ENCODE measurements at places on chromosomes 3 and 15. TPM values are rescaled to one million over a fixed set of nuclear protein-coding genes. Genes with fewer than 3 reads are reported as not detected.

DZIP1L gene
- not detected for total RNA-seq

CCDC191 gene
- total RNA-seq, result 10.5 TPM

CHRNA7 gene
- total RNA-seq, result 0.35 TPM

HDAC11 gene
- total RNA-seq, result 5.9 TPM

IL16 gene
- 309 TPM for total RNA-seq

CLASP2 gene
- total RNA-seq, result 56.3 TPM

TSEN2 gene
- 16.3 TPM for total RNA-seq

P4HTM gene
- total RNA-seq, result 79.0 TPM

GNAT1 gene
- total RNA-seq, result not detected

CCR5 gene
- total RNA-seq, result 6.0 TPM

DNAJA4 gene
- 29.0 TPM for total RNA-seq

RFT1 gene
- 26.6 TPM for total RNA-seq

PLA2G4D gene
- not detected for total RNA-seq

MAP1A gene
- 2.3 TPM for total RNA-seq

ERICH6 gene
- 0.28 TPM for total RNA-seq

MRPL3 gene
- 41.7 TPM for total RNA-seq

SNX22 gene
- 2.2 TPM for total RNA-seq

DLEC1 gene
- 17.8 TPM for total RNA-seq

ATP13A5 gene
- not detected for total RNA-seq

GRCh38 chr3:192332386-192333291 lies 394.7 kb downstream of the FGF12 start:
- no peak overlapping the region for H3K27ac ChIP-seq
- no peak for DNase-seq
- H3K4me1 ChIP-seq, result no peaks in the 10 kb centered on the region
- H3K36me3 ChIP-seq, result no peaks in the 10 kb centered on the region
- H3K27me3 ChIP-seq, result no peaks in the 10 kb centered on the region

DNA sequence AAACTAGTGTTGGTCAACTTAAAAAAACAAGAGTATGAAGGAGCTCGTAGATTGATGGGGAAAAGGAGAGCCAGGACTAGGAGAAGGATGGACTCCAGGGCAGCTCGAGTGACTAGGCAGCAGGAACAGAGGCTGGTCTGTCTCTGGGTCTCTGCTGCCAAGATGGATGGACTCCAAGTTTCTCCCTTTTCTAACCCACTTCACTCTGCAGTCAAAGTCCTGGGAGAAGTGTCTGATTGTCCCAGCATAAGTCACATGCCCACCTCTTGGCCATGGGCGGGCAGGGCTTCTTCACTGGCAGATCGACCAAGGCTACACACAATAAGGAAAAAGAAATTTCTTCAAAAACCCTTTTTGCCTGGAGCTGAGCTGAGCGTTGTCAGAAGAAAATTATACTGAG lies 9.2 kb upstream of the EPB42 start:
- H3K4me3 ChIP-seq, result no peak overlapping the region
- DNase-seq, result no peak
- H3K27me3 ChIP-seq, result peaks cover 10% of the 10 kb centered on the region
- no peaks in the 10 kb centered on the region for H3K4me1 ChIP-seq

- H3K27ac ChIP-seq, result no peak overlapping the region
- H3K4me1 ChIP-seq, result no peaks in the 10 kb centered on the region
- no peak overlapping the region for H3K4me3 ChIP-seq
- H3K27me3 ChIP-seq, result peaks cover 2% of the 10 kb centered on the region
- H3K36me3 ChIP-seq, result no peaks in the 10 kb centered on the region
- no peak for DNase-seq
Observed at GRCh38 chr15:25641762-25642161, 202.9 kb upstream of the UBE3A start.

GRCh38 chr15:77416954-77417353 lies 3.0 kb downstream of the PEAK1 start:
- no peak overlapping the region for H3K4me3 ChIP-seq
- no peak for DNase-seq
- no peaks in the 10 kb centered on the region for H3K36me3 ChIP-seq
- peaks cover 3% of the 10 kb centered on the region for H3K27me3 ChIP-seq
- H3K4me1 ChIP-seq, result peaks cover 14% of the 10 kb centered on the region

DNA sequence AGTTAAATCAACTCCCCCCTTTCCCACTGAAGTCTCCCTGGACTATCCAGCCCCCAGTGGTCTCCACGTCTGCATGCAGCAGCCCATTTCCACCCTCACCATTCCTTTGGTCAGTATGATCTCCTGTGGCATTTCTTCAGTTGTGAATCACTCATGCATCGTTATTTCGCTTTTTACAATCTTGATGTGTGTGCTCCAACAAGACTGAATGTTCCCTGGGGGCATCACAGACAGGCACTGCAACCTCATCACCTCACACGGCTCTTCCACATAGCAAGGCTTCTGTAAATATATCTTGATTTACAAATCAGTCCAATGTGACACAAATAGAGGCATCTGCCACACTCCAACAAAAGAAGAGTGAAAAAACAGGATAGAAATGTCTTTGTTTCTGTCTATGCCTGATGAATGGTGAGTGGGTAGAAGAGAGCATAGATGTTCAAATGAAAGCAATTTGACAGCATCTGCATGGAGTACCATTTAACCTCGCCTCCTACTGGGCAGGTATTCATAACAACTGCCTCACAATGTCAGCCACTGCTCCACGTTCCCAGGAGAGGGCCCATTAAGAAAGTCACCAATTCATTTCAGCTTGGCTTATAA lies 5.2 kb downstream of the HEG1 start:
- H3K27ac ChIP-seq, result peak overlapping the region; percentile 84
- no peak overlapping the region for H3K4me3 ChIP-seq
- no peak for DNase-seq
- H3K36me3 ChIP-seq, result peaks cover 6% of the 10 kb centered on the region

- H3K27me3 ChIP-seq, result no peaks in the 10 kb centered on the region
- no peaks in the 10 kb centered on the region for H3K36me3 ChIP-seq
- no peak overlapping the region for H3K4me3 ChIP-seq
- H3K4me1 ChIP-seq, result no peaks in the 10 kb centered on the region
Observed at GRCh38 chr3:39021029-39021428, 30.7 kb downstream of the SCN11A start.

DNA sequence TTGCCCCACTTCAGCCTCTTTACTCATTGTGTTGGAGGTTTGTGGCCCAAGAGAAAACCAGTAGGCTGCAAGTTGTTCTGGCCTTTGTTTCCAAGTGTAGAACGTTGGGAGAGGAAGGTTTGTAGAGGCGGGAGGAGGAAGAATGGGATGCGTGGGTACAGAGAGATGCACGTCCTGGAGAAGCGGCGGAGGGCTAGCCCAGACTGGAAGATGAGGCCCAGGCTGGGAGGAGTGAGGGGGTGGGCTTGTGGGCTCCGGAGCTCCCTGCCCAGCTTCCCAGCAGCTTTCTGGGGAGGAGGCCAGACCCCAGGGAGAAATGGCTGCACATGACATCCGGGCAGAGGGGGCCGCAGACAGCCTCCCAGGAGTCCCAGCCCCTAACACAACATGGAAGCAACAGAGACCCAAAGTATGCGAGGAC lies 5.3 kb downstream of the PLA2G4F start:
- H3K36me3 ChIP-seq, result no peaks in the 10 kb centered on the region
- no peak for DNase-seq
- no peaks in the 10 kb centered on the region for H3K4me1 ChIP-seq
- H3K27ac ChIP-seq, result no peak overlapping the region
- no peak overlapping the region for H3K4me3 ChIP-seq
- H3K27me3 ChIP-seq, result no peaks in the 10 kb centered on the region

- DNase-seq, result no peak
- no peak overlapping the region for H3K27ac ChIP-seq
- H3K27me3 ChIP-seq, result no peaks in the 10 kb centered on the region
- H3K4me3 ChIP-seq, result no peak overlapping the region
- H3K36me3 ChIP-seq, result no peaks in the 10 kb centered on the region
Observed at GRCh38 chr3:133540896-133541674, 32.4 kb upstream of the CDV3 start.

DNA sequence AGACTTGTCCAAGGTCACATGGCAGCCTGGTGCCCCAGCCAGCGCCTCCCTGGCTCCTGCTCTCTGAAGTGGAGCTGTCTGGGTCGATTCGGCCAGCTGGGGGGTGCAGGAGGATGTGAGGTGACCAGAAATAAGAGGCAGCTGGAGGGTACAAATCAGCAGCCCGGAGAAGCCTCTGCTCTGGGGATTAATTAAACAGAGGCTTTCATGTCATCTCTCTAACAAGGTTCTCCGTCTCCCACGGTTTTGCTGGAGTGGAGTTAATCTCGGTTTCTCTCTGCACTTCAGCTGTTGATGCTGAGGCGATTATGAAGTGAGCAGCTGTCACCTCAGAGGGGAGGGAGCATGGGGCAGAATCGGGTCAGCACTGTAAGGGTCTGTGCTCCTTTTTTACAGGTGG lies 236.8 kb downstream of the TLE3 start:
- no peak overlapping the region for H3K27ac ChIP-seq
- H3K27me3 ChIP-seq, result no peaks in the 10 kb centered on the region
- peaks cover 20% of the 10 kb centered on the region for H3K4me1 ChIP-seq
- DNase-seq, result no peak
- H3K36me3 ChIP-seq, result no peaks in the 10 kb centered on the region
- no peak overlapping the region for H3K4me3 ChIP-seq

GRCh38 chr15:94238539-94239118 lies 7.3 kb downstream of the MCTP2 start:
- H3K4me3 ChIP-seq, result no peak overlapping the region
- peaks cover 3% of the 10 kb centered on the region for H3K4me1 ChIP-seq
- no peak for DNase-seq
- H3K36me3 ChIP-seq, result no peaks in the 10 kb centered on the region
- no peak overlapping the region for H3K27ac ChIP-seq

GRCh38 chr15:33664947-33665346 lies 303.4 kb upstream of the CHRM5 start:
- no peak for DNase-seq
- H3K4me1 ChIP-seq, result no peaks in the 10 kb centered on the region
- H3K27ac ChIP-seq, result no peak overlapping the region
- H3K27me3 ChIP-seq, result no peaks in the 10 kb centered on the region
- no peaks in the 10 kb centered on the region for H3K36me3 ChIP-seq

DNA sequence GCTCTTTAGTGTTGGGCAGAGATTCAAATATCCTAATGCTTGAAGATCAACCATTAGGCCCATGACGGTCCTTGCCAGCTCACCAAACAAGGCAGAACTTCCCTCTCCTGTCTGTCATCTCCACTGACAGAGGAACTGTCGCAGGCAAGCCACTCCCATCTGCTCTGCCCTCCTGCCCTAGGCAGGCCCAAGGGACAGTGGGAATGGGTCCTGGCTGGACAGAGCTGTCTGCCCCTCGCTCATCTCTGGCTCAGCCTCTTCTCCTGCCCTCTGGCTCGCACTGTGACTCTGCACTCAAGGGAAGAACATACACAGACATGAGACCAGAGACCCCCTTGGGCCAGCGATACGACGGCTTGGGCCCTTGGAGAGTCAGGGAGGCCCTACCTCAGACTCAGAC lies 7.6 kb upstream of the MUSTN1 start:
- no peaks in the 10 kb centered on the region for H3K27me3 ChIP-seq
- no peak overlapping the region for H3K4me3 ChIP-seq
- no peak for DNase-seq

DNA sequence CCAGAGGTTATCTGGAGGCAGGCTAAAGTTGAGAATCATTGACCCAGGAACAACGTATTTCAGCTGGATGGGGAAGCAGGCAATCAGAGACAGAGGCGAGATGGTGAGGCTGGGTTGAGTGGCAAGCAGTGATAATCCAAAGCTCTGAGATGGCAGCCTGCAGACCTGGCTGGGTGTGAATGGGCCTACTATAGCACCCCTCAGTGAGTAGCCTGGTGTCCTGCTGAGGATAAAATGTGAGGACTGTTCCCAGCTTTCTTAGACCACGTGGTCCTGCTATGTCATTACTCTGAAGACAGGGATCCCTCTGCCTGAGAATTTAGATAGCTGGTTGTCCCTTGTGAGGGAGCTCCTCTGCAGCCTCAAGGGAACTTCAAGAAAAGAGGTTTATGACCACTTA lies 141.5 kb downstream of the ARPP21 start:
- H3K27ac ChIP-seq, result no peak overlapping the region
- no peak overlapping the region for H3K4me3 ChIP-seq
- no peaks in the 10 kb centered on the region for H3K36me3 ChIP-seq
- no peaks in the 10 kb centered on the region for H3K4me1 ChIP-seq

GRCh38 chr3:98754483-98754882 lies 8.7 kb upstream of the ST3GAL6 start:
- H3K27ac ChIP-seq, result no peak overlapping the region
- no peaks in the 10 kb centered on the region for H3K27me3 ChIP-seq
- DNase-seq, result no peak
- no peaks in the 10 kb centered on the region for H3K36me3 ChIP-seq
- no peak overlapping the region for H3K4me3 ChIP-seq

DNA sequence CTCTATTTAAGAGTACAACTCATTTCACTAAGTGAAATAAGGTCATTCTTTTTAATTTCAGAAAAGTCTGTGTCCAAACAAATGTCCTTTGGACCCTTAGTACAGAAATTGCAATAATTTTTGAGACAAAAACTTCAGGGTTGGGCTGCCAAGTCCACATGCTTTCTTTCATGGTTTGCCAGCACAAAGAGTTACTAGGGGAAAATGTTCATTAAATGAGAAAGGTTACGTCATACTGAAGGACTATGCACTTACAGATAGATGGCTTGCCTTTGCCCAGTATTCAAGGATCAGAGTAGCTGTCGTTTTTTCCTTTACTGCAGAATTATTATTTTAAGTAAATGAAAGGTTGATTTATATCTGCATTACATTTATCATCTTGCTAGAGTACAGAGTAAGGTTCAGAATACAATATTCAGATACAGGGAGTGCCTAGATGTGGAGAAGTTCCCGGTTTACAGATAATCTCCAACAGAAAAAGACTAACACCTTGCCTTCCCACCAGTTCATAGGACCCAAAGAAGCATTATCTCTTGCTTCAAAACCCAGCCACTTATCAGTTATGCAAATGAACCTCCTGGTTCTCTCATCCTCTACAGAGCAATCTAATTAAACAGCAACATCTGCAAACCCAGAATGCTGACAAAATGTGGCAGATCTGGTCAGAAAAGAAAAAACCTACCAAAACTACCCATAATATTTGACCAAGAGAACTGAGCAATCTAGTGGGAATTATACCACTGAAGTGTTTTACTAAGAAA lies 179.3 kb downstream of the FRMD5 start:
- no peaks in the 10 kb centered on the region for H3K36me3 ChIP-seq
- DNase-seq, result no peak
- no peaks in the 10 kb centered on the region for H3K4me1 ChIP-seq
- H3K27me3 ChIP-seq, result peaks cover 2% of the 10 kb centered on the region

GRCh38 chr3:170233530-170233929 lies 11.3 kb downstream of the PRKCI start:
- peaks cover 8% of the 10 kb centered on the region for H3K36me3 ChIP-seq
- H3K27me3 ChIP-seq, result no peaks in the 10 kb centered on the region
- no peak for DNase-seq
- H3K27ac ChIP-seq, result no peak overlapping the region
- H3K4me3 ChIP-seq, result no peak overlapping the region

DNA sequence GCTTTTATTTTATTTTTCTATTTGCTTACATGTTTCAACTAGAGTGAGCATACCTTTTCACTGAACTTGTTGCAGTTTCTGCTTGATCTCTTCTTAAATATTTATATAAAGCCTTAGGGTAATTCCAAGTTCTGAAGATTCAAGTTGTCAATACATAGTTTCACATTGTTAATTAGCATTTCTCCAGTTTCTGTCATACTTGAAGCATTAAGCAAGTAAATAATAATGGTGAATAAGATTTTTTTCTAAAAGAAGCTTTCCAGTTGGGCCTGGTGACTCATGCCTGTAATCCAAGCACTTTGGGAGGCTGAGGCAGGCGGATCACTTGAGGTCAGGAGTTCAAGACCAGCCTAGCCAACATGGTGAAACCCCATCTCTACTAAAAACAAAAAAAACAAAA lies 53.9 kb downstream of the CALML4 start:
- H3K27ac ChIP-seq, result no peak overlapping the region
- H3K4me3 ChIP-seq, result no peak overlapping the region
- no peak for DNase-seq
- H3K27me3 ChIP-seq, result no peaks in the 10 kb centered on the region

- H3K36me3 ChIP-seq, result no peaks in the 10 kb centered on the region
- no peaks in the 10 kb centered on the region for H3K4me1 ChIP-seq
Observed at GRCh38 chr3:55364421-55364820, 122.7 kb downstream of the WNT5A start.

Data from T-cell (primary cell).